Activated T-helper 1 cell treated with Interleukin-2 at 50 U/mL for 16 hours (primary cell): ENCODE measurements at places on chromosomes 16 and 17.
A peak's percentile ranks its signal among the peaks of the same experiment; 100 is the strongest.

DNA sequence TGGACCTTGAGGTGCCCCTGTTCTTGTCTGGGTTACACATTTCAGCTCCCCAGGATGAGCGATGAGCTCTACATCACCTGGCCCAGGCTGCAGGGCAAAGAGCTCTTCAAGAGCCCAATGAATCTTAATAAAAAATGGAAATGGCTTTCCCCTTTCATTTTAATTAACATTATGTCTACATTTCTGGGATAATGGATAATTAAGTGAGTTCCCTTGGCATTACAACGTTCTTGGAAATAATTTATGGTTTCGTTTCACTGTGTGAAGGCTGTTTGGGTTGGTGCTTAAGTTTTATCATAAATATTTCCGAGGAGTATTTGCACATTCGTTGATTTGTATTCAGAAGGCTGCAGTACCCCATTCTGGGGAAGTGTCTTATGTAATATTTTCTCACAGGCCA, 678.3 kb upstream of the EEF2KMT start:
- DNase-seq = no peak

DNA sequence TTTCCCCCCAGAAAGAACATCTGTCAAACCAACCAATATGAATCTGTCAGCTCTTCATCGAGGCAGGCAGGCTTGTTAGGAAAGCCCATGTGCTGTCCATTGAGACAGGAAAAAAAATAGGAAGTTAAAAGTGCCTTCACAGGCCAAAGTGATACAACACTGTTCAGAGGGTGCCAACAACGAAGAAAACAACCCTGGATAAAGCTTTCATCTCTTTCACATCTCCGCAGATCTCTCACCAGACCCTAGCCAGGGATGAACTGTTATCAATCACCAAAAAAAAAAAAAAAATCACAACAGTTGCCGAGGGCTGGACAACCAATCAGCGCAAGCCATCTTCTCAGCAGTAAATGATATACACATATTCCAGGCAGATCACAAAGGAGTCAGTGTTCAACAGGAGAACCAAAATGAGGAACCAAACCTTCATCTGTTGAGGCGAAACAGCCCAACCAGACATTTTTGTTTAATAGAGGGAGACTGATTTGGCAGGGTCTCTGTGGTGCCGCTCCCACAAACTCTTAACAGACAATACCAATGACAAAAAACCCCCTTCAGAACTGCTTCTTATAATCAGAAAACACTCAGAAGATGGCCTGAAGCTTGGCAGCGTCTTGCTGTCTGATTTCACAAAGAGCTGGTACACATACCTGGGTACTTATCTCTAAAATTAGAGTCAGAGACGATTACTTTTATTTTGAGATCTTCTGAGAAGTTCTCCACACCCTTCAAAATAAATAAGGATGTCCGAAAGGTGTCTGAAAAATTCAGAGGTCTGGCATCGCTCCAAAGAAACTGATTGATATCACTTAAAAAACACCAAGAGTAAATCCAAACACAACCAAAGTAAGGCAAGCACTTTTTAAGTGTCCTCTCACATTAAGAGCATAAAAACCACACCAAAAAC, 1.8 kb downstream of the MAP3K14 start:
- no peak for DNase-seq

DNA sequence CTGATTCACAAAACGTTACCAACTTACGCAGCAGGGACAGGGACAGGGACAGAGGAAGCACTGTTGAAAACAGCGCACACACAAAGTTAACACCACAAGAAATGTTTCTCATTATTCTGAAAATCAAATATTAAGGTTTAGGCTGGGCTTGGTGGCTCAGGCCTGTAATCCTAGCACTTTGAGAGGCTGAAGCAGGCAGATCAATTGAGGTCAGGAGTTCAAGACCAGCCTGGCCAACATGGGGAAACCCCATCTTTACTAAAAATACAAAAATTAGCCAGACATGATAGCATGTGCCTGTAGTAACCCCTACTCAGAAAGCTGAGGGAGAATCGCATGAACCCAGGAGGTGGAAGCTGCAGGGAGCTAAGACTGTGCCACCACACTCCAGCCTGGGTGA, 4.2 kb downstream of the CYTH1 start:
- DNase-seq = no peak

DNA sequence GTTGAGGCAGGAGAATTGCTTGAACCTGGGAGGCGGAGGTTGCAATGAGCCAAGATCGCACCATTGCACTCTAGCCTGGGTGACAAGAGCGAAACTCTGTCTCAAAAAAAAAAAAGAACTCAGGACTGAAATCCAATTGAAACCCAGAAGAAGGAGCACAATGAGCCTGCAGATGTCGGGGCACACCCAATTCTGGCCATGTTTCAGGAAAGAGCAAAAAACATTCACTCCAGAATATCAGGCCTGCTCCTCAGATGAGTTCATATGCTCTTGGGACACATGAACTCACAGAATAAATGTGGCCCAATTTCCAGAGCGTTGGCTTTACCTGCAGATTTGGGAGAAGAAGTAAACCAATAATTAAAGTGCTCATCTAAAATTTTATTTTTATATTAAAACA, 3.0 kb upstream of the CMTM2 start:
- DNase-seq = no peak

- no peak for DNase-seq
Measured at GRCh38 chr17:31433091-31433790, 41.8 kb downstream of the RAB11FIP4 start.

- no peak for DNase-seq
Measured at GRCh38 chr16:85687651-85688471, 893 bp downstream of the GINS2 start.

DNA sequence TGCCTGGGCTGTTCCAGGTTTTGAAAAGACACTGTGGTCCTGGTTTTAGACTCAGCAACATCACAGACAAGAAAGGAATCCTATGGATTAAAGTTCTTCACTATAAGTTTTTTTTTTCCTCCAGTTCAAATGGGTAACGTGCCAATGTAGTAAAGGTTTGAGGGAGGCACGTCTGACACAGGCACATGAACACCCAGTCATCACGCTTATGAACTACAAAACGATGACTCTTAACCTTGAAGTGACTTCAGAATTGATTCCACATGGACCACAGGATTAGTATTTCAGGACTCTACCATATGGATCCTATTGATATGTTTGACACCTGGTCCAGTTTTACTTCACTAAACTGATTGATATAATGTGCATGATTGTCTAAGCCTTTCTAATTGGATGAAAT, 2.3 kb downstream of the PRMT7 start:
- DNase-seq = no peak

GRCh38 chr16:65745-66144, 6.7 kb downstream of the RHBDF1 start:
- peak; percentile 71 for DNase-seq

GRCh38 chr17:44761932-44762810, 3.4 kb downstream of the ADAM11 start:
- no peak for DNase-seq

GRCh38 chr17:59465949-59466307, 99.5 kb upstream of the DHX40 start:
- DNase-seq = no peak

DNA sequence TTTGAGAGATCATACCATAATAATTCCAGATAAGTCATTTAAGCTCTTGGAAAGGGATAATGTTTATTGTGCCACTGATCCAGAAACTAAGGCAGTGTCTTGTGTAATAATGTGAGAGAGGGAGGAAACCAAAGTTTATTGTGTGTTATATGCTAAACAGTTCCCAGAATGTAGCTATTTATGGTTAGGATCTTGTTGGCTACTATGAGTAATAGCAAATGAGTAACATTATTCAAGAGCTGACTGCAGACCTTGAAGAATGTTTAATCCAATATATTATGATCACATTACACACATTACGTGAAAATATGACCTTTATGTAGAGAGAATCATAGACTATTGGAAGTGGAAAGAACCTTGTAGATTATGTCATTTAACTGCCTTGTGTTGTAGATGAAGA, 139.5 kb downstream of the BCAS3 start:
- DNase-seq = no peak

DNA sequence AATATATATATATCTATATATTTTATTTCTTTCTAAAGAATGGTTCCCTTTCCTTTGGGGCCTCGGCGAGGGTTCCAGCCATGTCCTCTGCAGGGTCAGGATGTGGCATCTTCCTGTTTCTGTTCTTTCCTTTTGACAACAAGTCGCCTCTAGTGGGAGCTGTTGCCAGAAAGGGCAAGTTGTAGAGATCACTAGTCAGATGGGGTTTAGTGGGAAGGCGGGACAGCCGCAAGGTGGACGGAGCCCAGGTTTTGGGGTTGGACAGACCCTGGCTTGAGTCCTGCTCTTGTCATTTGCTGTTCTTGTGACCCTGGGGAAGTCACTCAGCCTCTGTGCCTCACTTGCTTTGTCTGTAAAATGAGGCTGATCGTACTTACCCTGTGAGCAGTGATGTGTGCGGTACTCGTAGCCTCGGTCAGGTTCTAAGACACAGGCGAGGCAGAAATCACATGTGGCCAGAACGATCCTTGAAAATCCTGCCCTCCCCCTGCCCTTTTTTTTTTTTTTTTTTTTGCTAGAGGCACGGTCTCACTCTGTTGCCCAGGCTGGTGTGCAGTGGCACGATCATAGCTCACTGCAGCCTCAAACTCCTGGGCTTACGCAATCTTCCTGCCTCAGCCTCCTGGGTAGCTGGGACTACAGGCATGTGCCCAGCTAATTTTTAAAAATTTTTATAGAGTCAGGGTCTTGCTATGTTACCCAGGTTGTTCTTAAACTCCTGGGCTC, 80.1 kb downstream of the ABCC6 start:
- no peak for DNase-seq

- no peak for DNase-seq
Measured at GRCh38 chr16:12318661-12319427, 342.3 kb downstream of the SNX29 start.

DNA sequence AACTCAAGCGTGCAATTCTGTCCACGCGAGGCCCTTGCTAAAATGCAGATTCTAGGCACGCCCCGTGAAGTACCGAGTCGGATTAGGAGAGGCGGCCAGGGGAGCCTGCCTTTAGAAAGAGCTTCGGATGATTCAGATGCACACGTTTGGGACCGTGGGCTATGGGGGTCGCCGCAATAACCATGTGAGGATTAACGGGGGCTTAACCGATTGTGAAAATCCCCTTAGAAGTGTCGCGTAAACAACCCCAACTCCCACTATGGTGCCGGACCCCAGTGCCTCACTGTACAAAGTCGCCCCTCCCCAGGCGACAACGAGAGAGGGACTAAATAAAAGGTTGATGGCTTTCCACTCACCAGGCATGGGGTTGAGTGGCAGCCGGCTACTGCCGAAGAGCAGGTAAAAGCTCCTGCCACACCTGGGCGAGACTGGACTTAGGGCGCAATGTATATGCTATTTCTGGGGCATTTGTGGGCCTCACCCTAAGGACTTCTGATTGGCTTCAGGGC, 635 bp upstream of the SP2 start:
- no peak for DNase-seq

GRCh38 chr17:9370467-9370866, 205.2 kb downstream of the STX8 start:
- DNase-seq = no peak

DNA sequence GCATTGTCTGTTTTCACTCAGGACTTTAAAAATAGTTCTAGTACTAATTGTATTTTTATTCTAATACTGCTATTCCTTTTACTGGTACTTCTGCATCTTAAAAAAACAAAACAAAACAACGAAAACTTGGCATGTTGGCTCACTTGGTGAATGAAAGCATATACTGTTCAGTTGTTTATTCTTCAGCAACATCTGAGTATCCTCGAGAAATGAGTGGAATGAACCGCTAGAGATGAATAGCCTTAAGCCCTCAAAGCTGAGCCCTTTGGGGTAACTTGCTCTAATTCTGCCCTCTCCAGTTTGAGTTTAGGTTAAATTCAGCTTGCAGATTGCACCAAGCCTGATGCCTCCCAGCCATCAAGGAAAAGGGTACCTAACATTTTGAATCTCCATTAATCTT, 126.5 kb downstream of the WWOX start:
- no peak for DNase-seq

DNA sequence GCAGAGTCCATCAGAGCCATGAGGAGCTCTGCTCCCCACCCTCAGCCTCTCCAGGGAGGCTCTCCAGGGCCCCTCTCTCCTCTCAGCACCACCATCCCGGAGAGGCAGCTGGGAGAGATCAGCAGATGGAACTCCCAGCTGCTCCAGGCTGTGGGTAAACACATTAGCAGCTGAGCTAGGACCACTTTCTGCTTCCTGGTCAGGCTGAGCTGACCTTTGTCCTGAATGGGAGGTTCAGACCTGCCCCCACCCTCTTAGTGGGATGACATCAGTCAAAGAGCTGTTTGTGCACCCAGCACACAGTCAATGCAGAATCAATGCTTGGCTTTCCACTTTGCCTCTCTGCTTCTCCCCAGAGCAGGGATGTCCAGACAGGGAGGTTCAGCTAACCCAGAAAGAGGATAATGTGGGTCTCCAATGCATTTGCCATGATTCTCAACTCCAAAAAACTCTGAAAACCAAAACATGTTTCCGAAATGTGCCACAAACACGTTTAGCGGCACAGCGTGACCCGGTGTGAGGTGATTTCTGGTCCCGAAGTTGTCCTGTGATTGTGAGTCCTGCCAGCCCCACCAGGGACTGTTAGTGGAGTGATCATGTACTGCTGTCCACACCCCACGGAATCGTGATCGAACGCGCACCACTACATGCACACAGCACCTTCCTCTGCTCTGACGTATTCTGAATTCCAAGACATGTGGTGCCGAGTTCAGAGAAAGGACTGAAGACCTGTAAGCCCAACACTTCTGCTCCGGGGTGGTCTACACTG, 6.7 kb downstream of the GPR142 start:
- DNase-seq = no peak

- DNase-seq = no peak
Measured at GRCh38 chr17:7897773-7898172, 9.2 kb downstream of the CHD3 start.

GRCh38 chr17:40422990-40423633, 5.4 kb upstream of the TOP2A start:
- no peak for DNase-seq

- DNase-seq = no peak
Measured at GRCh38 chr16:10892782-10893318, 15.8 kb downstream of the CIITA start.

- no peak for DNase-seq
Measured at GRCh38 chr17:34163646-34164045, 91.4 kb upstream of the CCL2 start.

GRCh38 chr17:4956493-4957061, 5.7 kb downstream of the ENO3 start:
- DNase-seq = no peak

GRCh38 chr17:38621538-38621937, 15.8 kb upstream of the SRCIN1 start:
- DNase-seq = no peak

- DNase-seq = no peak
Measured at GRCh38 chr16:68954911-68955635, 111.7 kb downstream of the TANGO6 start.

GRCh38 chr17:32732900-32733299, 144.0 kb downstream of the MYO1D start:
- no peak for DNase-seq
